ENCODE measurements at places on chromosomes 3 and 15.

GRCh38 chr15:80958818-80959495, 30.7 kb downstream of the MESD start:
- no peak for DNase-seq

DNA sequence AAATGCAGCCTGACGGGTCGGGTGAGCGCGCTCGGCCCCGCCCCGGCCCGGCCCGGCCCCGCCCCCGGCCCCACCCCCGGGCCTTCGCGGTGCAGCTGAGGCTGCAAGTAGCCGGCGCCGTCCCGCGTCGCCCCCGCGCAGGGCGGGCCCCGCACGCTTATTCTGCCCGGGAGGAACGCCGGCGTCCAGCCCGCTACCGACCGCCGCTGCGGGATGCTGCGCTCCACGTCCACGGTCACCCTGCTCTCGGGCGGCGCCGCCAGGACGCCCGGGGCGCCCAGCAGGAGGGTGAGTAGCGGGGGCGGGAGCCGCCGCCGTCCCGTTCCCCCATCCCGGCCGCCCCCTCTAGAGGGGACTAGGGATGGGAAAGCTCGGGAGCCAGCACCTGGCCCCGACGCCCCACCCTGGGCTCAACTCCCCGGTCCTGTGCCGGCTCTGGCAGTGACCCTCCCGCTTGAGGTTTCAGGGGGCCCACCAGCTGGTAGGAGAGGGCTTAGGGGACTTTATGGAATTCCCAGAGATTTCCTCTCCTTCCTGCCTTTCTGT, at the start of gene MYZAP:
MYZAP (plus strand) TSS at position 83 of the 546 bp plus-strand sequence; CDS start at position 214, 131 bp downstream.
- DNase-seq = no peak

GRCh38 chr3:52820736-52821135, 9.7 kb downstream of the ITIH4 start:
- no peak for DNase-seq

GRCh38 chr3:39443530-39443929, 23.9 kb upstream of the MOBP start:
- DNase-seq = no peak

- DNase-seq = no peak
Observed at GRCh38 chr3:37800022-37800551, 61.6 kb upstream of the CTDSPL start.

DNA sequence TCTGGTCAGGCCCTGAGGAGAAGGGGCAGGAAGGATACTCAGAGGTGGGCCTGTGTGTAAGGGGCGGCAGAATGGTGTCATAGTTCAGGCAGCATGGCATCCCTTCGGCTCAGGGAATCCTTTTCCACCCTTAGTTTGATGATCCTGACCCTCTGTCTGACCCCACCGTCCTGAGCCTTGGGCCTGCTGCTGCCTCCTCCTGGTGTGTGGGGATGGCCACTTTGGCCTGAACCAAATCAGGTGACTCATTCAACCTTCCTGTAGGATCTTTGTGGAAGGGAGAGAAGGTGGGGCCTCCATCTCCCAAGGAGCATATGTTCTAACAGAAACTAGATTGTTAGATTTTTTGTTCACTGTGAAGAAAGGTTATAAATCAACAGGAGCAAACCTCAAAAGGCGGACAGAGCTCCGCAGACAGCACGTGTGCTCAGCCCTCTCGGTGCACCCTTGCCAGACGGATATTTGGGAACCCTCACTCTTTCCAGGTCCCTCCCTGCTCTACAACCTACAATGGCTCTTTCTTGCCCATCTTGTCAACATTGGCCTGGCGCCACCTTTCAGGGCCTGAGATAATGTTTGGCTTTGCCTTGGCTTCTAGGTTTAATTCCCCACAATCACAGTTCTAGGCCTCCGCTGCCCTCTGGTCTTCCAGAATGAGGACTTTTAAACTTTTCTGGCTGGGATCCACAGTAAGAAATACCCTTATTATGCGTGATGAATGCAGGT, 21.7 kb downstream of the THSD4 start:
- DNase-seq = no peak

- DNase-seq = no peak
Observed at GRCh38 chr3:51340013-51340829, 44.9 kb upstream of the MANF start.

DNA sequence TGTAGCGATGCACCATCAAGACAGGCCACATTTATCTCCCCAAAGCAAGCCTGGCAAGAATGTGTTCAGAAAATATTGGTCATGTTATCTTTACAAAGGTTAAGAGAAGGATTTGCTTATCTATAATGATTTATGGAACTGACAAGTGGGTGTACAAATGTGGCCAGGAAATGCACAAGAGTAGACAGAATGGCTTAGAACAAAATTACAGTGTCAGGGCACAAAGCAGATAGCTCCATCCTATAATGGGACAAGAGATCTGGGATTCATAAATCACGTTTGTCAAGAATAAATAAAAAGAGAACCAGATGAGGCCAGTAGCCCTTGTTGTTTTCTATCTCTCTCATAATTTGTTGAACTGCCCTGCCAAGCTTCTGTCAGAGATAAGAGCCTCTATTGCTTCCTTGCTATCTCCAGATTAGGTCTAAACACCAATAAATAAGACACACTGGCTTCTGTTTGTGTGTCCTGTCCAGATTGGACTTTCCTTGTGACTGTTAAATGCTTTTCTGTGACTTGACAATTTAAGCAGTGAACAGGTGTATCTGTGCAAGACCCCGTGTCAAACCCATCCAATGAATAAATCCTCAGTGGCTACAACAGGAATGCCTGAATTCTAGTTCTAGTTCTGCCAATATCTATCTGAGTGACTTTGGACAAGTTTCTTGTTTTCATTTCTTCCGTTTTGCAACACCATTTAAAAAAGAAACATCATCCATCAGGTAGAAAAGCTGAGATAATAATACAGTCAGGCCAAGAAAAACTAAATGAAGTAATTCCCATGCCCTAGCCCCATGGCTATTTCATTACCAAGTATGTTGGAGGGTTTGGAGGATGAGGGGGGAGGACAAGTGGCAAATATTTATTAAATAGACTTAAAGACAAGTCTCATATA, 157.2 kb downstream of the DCLK3 start:
- no peak for DNase-seq

DNA sequence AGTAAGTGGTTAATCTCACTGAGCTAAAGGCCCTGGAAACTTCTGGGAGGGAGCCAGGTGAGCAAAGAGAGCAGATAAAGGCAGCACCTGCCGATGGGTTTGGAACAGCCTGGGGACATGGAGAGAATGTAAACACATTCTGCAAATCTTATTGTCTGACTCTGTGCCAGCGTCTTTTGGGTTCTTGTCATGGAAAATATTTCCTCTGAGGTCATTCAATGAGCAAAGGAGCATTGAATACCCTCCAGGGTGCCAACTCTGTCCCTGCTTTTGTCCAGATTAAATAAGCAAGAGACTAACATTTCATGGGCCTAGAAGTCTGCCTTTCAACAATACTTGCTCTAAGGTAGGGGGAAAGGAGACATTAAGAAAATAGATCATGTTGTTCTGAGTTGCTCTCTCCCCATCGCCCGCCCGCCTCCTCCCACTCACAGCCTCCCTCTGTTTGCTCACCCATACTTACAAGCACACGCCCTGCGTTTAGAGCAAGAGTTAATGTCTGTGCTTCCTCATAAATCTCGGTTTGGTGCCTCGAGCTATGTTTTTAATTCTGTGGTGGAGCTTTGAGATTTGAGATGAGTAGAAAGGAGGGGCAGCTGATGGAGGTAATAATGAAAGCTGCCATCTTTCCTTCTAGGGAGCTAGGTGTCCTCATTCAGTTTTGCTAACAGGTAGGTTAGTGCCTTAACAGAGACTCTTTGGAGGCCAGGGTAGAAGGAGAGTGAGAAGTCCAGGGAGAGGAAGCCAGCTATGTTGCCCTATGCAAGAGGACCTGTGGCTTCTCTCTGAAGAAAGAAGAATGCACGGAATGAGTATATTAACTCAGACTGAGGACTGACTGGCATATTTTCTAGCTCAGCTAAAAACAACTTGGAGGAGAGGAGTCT, 132.9 kb downstream of the TPRG1 start:
- DNase-seq = no peak

DNA sequence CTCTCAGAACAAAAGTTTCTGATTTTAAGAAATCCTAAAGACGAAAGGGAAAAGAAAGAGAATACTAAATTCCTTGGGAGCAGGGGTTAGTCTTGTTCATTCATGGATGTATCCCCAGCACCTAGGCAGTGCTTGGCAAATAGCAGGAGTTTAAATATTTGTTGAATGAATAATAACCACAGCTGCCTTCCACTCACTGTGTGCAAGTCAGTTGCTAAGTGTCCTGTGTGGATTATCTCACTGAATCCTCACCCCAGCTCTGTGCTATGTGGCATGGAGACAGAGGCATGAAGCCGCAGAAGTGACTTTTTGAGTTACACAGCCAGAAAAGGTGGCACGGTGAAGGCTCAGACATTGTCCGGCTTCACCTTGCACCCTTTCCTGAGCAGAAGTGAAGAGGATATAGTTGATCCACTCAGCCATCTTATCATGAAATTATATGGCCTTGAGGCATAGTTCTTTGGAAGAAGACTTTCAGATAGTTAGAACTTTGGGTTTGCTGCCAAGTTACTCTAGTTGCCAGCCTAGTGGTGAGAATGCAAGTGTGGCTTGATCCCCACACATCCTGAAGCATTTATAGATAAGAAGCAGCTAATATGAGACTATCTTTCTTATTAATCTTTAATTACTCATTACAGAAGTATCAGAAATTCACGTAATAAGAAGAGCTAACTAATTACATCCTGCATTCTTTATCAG, 355.5 kb downstream of the LRTM1 start:
- no peak for DNase-seq

GRCh38 chr3:124763644-124764358, 33.5 kb downstream of the UMPS start:
- no peak for DNase-seq

DNA sequence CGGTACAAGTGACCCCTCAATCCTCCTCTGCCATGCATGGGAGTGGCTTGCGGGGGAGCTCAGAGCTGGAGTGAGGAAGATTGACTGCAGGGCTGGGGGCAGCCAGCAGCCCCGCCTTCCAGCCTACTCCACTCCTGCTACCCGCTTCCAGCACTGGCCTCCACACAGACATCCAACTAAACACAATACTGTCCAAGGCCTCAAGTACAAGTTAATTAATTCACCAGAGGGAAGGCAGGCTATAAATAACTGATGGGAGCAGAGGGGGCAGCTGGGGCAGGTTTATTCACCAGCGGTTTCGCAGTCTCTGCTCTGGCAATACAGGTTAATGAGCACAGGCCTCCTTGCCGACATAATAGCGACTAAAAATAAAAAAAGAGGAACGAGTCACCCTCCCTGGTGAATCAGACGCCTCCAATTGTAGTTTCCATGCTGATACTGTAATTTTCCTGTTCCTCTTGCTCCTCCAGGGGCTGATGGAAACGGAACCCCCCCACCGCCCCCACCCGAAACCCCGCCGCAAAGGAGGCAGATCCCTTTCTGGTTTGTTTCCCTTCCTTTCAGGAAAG, 166.4 kb upstream of the TLE3 start:
- no peak for DNase-seq

DNA sequence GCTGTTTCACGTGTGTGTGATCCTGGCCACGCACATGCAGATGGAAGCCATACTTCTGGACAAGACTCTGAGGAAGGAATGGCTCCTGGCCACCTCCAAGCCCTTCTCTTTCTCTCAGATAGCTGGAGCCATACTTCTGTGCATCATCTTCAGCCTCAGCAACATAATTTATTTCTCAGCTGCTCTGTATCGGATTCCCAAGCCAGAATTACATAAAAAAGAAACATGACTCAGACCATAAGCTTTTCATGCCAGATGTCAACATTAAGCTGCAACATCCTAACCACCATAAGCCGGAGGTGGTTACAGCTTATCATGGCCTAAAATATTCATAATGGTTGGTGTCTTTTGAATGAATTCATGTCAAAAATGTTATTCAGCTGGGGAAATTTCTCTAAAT, 10.6 kb upstream of the KIF23 start:
- no peak for DNase-seq

DNA sequence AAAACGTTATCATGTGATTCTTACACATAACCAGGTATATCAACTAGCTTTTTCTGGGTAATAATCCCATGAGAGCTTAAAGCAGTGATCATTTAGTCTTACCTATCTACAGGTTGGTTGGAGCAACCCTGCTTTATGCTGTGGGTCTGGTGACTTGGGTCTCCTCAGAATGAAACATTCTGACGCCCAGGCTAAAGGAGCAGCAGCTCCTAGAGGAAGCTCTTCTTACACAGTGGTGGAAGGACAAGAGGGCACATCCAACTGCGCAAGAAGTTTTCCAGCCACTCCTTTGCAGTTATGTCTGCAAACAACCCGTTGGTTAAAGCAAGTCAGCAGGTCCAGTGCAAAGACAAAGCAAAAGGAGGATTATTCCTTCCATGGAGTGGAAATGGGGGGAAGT, 377.5 kb downstream of the EDEM1 start:
- no peak for DNase-seq

DNA sequence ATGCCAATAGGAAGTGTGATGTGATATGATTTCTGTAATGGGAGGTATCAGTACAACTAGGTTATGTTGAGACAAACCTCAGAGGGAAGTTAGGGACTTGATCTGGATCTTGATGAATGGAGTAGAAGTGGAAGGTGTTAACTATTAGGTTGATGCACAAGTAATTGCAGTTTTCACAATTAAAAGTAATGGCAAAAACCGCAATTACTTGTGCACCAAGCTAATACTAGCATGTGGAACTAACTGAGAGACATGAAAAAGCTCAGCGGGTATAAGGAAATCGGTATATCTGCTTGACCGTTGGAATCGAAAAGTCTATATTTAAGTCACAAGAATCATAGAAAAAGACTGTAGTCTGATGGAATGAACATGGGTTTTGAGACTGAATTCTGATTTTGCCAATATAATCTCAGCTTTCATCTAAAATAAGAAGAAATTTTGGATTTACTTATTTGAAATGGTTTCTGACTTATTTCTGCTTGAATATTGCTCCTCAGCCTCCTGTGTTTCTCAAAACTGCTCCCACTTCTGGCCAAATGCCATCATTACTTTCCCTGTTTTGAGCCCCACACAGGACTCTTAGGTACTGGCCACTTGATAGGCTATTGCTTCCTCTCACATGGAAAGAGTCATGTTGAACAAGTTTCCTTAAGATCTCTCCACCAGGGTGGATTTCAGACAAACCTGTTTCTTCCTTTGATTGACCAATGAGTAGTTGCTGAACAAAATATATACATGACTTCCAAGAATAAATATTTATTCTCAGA, 271.5 kb upstream of the COL8A1 start:
- DNase-seq = no peak

DNA sequence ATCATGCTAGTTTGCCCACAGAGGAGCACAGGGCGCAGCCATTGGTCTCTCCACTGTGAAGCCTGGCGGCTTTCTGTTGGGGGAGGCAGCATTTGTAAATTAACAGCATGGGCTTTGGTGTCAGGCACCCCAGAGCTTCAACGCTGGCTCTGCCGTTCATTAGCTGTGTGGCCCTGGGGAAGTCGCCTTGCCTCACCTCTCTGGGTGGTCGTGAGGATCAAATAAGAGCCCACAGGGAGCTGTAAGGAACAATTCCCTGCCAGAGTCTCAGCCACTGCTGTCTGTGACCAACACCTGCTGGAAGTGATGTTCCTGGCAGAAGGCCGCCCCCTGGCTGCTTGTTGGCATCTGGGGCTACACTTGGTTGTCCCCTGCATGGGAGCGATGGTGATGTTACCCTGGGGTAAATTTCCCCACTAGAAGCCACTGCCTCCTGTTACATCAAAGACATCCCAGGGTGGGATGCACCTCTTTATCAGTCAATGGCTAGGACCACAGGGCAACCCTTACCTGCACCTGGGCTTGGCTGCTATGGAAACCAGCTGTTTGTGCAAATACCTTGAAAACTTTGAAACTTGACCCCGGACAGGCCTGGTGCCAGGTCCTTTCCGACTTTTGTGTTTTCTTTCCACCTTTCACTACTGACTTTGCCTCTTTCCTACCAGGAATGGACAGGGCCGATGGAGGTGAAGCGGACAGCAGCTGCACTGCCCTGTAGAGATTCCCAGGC, 36.9 kb downstream of the DNASE1L3 start:
- no peak for DNase-seq

All from cortex of kidney (tissue), 1 donor.